ENCODE measurements at places on chromosomes 4 and X. TPM values are rescaled to one million over a fixed set of nuclear protein-coding genes. Genes with fewer than 3 reads are reported as not detected.

DNA sequence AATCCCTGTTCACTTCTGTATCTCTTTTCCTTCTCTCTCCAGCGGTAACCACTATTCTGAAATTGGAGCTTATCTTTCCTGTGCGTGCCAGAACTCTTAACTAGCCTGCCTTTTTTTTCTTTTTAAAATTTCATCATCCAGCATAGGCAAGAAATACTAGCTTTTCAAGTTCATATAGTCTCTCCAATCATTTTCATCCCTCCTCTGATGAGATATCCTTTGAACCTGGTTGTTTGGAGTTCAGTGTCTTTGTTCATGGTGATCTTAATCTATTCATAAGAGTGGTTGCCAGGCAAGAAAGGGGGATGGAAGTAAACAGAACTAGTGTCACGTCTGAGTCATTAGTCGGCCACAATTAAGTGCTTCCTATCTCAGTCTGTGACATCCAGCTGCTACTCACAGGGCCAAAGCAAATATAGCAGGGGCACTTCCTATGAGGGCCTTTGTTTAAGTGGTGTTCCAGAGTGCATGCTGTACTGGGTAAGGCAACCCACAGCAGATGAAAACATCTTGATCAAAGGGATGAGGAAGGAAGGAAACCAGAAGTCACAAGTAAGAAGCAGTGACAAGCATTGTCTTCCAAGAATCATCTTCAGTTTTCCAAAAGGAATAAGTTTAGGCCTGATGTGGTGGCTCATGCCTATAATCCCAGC is 56.4 kb upstream of the XIAP start:
- peak; percentile 85 for DNase-seq

GRCh38 chrX:19198473-19198872 is 76.2 kb upstream of the ADGRG2 start:
- DNase-seq, result no peak

GRCh38 chrX:23637187-23637586 is 30.1 kb upstream of the PRDX4 start:
- no peak for DNase-seq

DNA sequence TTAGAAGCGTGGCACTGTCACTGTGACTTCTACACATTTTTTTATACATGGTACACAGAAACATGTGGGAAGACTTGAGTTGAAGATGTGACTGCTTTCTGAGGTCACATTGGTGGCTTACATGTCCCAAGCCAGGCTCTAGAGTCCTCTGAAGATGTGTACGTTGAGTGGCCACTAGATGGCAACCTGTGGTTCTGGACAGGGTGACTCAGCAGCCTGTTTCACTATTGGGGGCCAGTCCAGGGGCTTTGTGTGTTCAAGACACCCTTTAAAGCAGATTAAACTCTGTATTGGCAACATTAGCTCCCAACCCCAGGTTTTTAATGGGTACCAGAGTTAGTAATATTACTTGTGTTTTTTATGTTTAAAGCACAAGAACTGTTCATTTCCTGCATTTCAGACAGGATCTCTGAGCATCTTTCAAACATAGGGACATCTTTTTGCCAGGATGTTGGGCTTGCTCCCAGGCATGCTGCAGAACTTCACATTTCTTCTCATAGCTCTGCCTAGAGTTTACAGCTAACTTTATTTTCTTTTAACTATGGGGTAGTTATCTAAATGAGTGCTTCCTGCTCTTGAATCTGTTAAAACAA is 53.0 kb downstream of the DCUN1D4 start:
- DNase-seq, result peak; percentile 42

DNA sequence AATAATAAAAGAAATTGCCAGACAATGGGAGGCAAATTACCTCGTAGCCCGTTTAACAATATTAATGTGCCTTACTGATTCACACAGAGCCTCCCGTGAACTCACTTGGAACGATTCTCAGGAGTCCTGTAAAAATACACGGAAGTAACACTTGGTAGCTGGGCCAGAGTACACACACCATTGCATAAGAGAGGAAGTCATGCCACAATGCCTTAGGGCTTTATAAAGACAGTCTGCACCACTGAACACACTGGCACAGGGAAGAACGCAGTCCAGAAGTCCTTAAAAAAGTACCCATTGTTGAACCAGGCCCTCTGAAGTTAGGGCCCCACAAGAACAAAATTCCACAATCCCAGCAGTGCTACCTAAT is 15.1 kb downstream of the SLC2A9 start:
- peak; percentile 80 for DNase-seq

GRCh38 chr4:183335369-183335940 is 13.2 kb upstream of the CLDN24 start:
- peak; percentile 57 for DNase-seq

DNA sequence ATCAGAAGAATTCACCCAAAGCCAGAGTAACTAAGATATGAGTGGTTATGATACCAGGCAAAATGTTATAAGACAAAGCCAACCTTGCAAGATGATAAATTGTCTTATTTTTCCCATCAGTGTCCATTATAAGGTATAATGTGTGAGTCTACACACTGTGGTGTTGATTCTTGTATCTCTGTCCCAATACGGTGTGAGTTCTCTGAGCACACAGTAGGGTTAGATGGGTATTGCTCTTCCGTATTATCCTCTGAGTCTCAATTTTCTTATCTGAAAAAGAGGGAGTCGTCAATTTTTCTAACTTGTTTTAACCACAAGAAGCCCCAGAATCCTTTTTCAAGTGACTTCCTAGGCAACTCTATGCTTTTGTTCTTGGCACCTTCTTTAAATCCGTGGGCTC is 69.9 kb downstream of the HMGB2 start:
- no peak for DNase-seq

DNA sequence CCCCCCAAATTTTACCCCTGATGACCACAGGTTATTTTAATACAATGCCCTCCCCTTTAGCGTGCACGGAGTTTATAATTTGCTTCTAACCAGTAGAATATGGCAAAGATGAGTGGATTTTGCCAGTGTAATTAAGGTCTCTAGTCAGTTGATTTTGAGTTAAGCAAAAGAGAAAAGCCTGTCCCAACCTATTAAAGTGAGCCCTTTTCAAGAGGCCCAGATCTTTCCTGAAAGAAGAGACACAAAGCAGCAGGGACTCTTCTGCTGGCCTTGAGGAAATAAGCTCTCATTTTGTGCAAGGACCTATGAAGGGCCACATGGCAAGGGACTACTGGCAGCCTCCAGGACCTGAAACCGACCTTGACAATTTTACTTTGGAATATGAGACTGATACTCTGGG is 61.9 kb upstream of the GABRG1 start:
- no peak for DNase-seq

Gene SH3D19
- total RNA-seq, result 5.3 TPM

Gene MAGEB10
- 1.5 TPM for total RNA-seq

Gene BMPR1B
- total RNA-seq, result 1.7 TPM

Gene ZCCHC12
- total RNA-seq, result not detected

Gene GAGE1
- total RNA-seq, result 91.5 TPM

Gene GAGE12F
- 2.2 TPM for total RNA-seq

Gene TMEM156
- 33.7 TPM for total RNA-seq
